Activated T-cell treated with anti-CD3 and anti-CD28 coated beads for 24 hours (primary cell): ENCODE measurements at places on chromosomes 1 and 21.

DNA sequence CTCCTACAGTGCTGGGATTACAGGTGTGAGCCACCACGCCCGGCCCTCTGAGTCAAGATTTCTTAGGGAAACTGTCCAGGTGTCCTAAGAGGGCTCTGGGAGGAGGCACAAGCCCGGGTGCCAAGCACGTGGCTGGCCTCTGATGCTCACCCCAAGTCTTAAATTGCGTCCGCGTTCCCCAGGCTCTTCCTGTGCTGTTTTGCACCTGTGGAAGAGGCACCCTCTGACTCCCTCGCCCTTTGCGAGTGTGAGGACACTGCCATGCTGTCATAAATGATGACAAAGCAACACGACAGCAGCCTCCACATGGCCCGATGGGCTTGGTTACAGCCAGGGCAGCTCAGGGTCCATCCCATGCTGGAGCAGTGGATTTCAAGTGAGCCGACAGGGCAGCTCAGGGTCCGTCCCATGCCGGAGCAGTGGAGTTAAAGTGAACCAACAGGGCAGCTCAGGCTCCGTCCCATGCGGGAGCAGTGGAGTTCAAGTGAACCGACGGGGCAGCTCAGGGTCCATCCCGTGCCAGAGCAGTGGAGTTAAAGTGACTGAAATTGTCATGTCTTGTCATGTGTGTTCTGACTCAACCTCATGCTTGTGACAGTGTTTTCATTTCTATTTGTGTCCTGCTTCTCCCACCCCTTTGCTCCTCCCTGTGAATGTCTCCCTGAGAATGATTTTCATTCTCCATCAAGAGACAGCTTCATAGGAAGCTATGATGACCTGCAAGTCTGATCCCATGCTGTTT is 33.9 kb downstream of the PCNT start:
- DNase-seq: no peak

DNA sequence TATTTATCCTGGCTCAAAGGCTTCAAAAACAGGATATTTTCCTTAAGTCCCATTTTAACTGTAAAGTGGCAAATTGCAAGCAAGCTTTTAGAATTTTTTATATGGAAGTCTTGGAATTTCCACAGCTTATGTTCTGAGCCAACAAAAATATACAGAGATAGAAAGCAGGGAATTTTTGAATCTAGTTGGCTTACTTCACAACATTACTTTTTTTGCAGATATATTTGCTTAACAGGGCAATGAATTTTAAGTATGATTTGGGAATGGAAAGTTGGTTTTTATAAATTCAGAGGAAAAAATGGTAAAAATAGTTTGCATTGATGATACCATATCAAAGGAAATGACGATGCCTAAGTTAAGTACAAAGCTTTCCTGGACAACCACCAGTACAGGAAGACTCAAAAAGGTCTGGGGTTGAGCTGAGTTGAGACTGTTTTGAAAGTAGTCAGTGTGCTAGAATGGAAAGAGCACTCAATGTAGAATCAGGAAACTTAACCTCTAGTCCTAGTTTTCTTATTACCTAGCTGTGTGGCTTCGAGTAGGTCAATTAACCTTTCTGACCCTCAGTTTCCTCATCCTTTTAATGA is 11.0 kb upstream of the VCAM1 start:
- no peak for DNase-seq

GRCh38 chr1:244304156-244304555 is 147.6 kb downstream of the ADSS2 start:
- DNase-seq: no peak

DNA sequence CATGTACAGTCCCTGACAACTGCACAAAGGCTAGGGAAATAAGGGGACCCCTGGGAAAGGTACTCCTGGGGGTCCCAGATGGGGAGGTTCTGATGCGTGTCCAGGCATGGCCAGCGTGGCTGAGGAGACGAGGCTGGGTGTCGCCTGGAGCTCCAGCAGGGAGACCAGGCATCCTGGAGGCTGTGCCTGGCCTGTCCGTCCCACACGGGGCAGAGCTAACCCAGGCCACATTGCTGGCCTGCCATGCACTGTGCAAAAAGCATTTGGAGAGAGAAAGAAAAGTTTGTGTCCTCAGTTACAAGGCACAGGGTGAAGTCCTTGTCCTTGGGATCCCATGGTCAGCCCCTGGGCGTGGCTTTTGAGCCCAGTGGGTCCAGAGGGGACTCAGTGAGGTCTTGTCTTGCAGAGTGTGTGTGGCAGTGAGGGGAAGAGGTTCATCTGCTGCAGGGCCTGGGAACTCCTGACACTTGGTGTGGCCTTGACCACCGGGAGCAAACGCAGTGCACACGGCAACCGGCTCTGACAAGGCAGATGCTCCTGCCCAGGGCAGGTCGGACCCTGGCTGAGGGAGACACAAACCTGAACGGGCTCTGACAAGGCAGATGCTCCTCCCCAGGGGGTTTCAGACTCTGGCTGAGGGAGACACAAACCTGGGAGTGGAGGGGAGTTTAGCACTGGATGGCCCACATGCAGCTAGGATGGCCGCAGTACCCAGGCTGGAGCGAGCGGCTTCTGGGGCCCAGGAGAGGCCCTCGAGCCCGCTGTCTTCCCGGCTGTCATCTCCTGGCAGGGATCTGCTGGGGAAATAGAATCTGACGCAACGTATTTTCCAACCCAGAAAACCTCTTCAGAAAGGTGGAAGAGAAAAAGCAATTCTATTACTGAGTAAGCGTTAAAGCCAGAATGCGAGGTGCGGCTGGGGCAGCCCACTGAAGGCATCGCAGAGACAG is 37.3 kb upstream of the COL18A1 start:
- DNase-seq: no peak

DNA sequence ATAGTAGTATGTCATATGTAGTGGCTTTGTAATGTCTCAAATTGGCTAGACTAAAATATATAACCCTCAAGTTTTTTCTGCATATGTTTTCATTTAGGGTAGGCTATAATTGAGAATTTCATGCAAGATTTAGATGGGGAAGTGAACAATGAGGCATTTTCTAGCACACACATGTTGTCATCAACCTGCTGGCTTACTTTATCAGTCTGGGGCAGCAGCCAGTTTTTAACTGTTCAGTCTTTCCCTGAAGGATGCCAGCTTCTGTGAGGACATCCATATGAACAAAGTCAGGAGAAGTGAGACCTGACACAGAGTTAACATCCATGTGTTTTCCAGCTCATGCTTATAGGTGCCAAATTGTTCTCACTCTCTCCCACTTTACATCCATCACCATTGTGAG is 74.7 kb upstream of the OLFM3 start:
- no peak for DNase-seq
